ENCODE measurements at places on chromosomes 11 and 22. TPM values are rescaled to one million over a fixed set of nuclear protein-coding genes. Genes with fewer than 3 reads are reported as not detected.

Gene LARGE1
- total RNA-seq, result 0.27 TPM

GRCh38 chr22:46290121-46290842 is 6.4 kb upstream of the GTSE1 start:
- peaks cover 22% of the 10 kb centered on the region for H3K4me1 ChIP-seq
- DNase-seq, result no peak
- H3K4me3 ChIP-seq, result no peak overlapping the region
- H3K36me3 ChIP-seq, result no peaks in the 10 kb centered on the region

- H3K4me1 ChIP-seq, result peaks cover 29% of the 10 kb centered on the region
- DNase-seq, result no peak
- H3K27me3 ChIP-seq, result no peaks in the 10 kb centered on the region
- no peaks in the 10 kb centered on the region for H3K36me3 ChIP-seq
- H3K4me3 ChIP-seq, result no peak overlapping the region
These were observed 2.8 kb downstream of the ALKBH8 start for GRCh38 chr11:107562647-107563208.

Gene ART1
- not detected for total RNA-seq

Gene PGGHG
- 81.0 TPM for total RNA-seq

All from CD8-positive, alpha-beta memory T cell (primary cell).